ENCODE measurements at places on chromosomes 5 and 9.

GRCh38 chr5:149682532-149683075, 47.5 kb upstream of the PPARGC1B start:
- no peak for DNase-seq

GRCh38 chr9:7338586-7339281, 460.8 kb downstream of the DMAC1 start:
- DNase-seq: no peak

GRCh38 chr5:157212307-157212706, 31.7 kb downstream of the ITK start:
- DNase-seq: no peak

- DNase-seq: no peak
Measured at GRCh38 chr5:81899123-81899522, 72.7 kb upstream of the ATG10 start.

- DNase-seq: no peak
Measured at GRCh38 chr9:93298498-93299417, 114.8 kb downstream of the WNK2 start.

DNA sequence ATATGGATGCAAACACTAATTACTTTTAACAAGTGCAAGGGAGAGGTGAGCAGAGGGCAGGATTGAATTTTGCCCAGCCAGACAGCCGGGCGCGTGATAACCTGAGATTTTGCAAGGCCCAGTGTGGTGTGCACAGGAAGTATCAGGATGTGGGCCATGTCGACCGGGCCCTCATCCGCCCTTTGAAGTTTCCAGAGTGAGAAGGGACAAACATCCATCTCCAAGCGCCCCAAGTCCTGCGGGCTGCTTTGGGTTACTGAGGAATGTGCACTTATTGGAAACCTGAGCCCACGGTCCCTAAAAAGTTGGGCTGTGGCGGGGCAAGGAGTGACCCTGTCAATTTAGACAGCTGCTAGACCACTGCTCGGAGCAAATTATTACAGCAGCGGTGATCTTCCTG, 272.2 kb upstream of the IRX2 start:
- DNase-seq: no peak

GRCh38 chr5:61878471-61878870, 427.5 kb upstream of the KIF2A start:
- DNase-seq: no peak

- no peak for DNase-seq
Measured at GRCh38 chr5:150461231-150461630, 11.7 kb upstream of the RPS14 start.

DNA sequence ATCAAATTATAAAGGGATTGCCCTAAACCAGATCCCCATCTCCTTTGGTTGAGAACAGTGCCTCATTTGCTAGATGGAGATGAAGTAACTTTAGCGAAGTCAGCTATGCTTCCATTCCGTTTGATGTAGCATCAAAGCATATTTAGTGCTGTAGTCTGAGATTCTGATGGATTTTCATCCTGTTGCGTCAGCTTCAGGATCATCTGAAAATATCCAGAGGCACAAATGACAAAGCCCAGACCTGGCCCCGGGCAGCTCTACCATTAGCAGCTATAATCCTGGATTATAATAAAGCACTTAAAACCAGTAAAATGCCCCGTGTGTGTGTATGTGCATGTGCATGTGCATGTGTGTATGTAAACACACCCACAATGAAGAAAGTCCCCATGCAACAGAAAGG, 44.7 kb downstream of the ERAP1 start:
- no peak for DNase-seq

GRCh38 chr9:116437411-116438370, 249.4 kb upstream of the TRIM32 start:
- no peak for DNase-seq

- DNase-seq: no peak
Measured at GRCh38 chr5:57113481-57113880, 60.4 kb upstream of the GPBP1 start.

- no peak for DNase-seq
Measured at GRCh38 chr5:60230456-60230855, 336.9 kb upstream of the PDE4D start.

DNA sequence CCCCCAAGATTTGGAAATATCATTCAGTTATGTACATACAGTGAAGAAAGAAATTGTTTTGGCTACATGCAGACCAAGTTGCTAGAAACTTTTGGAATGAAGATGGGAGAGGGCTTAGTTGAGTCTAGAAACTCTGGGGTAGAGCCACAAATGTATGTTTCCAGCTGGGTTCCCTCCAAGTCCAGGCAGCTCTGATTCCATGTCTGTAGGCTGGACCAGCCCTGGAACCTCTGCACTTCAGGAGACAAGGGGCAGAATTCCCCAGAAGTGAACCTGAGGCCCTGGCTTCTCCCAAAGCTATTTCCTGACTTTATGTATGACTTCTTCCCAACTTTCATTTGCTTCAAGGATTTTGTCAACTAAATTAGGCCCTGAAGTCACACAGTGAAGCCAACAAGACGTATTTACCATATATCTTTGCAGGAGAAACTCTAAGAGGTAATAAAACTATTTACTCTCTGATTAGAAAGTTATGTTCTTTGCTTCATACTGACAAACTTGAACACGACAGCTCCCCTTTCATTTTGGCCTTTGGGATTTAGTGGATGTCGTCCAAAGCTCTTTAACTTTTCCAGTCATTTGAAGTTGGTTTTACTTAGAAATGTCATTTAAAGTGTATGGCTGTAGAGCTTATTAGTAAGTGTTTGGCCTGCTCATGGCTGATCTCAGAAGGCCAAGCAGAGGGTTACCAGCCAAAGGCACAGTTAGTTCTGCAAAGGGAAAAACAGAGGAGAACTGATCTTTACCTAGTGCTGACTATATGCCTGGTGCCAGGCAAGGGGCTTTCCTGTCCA, 152.0 kb upstream of the SLC28A3 start:
- DNase-seq: no peak

GRCh38 chr5:102664616-102665335, 90.3 kb upstream of the PAM start:
- no peak for DNase-seq

DNA sequence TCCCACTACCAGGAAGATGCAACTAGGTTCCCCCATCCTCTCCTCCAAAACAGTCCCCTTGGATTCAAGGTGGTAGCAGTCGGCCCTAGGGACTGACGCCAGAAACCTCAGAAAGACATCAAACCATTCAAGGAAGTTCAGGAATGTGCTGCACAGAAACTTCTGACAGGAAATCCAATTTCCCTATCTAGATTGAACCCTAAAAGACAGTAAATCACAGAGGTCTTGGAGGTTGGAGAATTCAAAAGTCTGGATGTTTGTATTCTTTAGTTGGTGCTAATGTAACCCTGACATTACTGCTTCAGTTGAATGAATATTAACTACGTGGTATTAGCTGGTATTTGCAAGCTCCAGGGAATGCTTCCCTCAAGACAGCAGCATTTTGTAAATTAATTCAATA, 125.3 kb downstream of the SYK start:
- no peak for DNase-seq

GRCh38 chr5:83009408-83009807, 67.8 kb downstream of the TMEM167A start:
- DNase-seq: no peak

DNA sequence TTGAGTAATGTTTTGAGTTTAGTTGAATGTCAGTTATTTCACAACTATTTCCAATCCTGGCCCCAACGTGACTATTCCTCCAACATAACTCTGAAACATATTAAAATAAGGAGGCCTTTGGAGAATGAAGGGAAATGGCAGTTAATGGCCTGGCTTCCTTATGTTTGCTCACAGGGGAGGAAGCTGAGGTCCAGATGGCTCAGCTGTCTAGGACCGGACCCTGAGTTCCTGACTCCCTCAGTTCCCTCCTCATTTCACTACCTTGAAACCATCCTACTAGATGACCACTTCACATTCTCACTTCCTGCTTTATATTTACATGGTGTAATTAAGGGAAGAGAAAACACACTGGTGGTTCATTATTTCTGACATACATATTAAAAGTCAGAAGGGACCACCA, 6.6 kb downstream of the OTULINL start:
- DNase-seq: no peak

GRCh38 chr5:167897371-167897770, 394.1 kb upstream of the WWC1 start:
- DNase-seq: no peak

GRCh38 chr5:107564931-107565372, 105.8 kb downstream of the EFNA5 start:
- no peak for DNase-seq

DNA sequence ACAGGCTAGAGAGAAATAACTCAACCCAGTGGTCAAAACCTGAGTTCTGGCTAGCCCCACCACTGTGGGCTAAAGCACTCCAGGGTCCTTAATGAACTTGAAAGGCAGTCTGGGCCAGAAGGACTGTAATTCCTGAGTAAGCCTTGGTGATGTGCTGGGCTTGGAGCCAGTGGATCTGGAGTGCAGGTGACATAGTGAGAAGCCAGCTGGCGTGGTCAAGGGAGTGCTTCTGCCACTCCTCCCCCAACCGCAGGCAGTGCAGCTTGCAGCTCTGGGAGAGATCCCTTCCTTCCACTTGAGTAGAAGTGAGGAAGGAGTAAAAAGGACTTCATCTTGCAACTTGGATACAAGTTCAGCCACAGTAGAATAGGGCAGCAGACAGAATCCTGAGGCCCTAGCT, 424.0 kb downstream of the CDH18 start:
- no peak for DNase-seq

DNA sequence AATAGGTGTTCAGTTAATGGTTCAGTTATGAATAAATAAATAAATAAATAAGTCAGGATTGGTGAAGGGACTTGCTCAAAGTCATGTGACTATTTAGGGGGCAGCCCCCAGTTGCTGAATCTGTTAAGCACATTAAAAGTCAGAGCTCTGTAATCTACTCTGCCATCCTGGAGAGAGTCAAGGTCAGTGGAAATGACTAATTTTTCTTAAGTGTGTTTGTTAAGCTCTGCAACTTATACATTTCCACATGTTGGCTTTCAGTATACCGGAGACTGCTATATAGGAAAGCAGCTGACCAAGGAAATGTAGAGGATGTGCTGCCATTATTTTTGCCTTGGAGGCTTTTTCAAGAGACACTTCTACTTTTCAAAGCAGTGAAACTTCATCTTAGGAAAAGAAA, 57.9 kb downstream of the KIAA1958 start:
- DNase-seq: no peak

All from erythroblast (primary cell).